ENCODE measurements at places on chromosomes 7 and 10.

- DNase-seq: no peak
These were observed 26.8 kb upstream of the INSIG1 start for GRCh38 chr7:155270861-155271260.

GRCh38 chr10:68302503-68302823 is 29.4 kb upstream of the HNRNPH3 start:
- DNase-seq: no peak

DNA sequence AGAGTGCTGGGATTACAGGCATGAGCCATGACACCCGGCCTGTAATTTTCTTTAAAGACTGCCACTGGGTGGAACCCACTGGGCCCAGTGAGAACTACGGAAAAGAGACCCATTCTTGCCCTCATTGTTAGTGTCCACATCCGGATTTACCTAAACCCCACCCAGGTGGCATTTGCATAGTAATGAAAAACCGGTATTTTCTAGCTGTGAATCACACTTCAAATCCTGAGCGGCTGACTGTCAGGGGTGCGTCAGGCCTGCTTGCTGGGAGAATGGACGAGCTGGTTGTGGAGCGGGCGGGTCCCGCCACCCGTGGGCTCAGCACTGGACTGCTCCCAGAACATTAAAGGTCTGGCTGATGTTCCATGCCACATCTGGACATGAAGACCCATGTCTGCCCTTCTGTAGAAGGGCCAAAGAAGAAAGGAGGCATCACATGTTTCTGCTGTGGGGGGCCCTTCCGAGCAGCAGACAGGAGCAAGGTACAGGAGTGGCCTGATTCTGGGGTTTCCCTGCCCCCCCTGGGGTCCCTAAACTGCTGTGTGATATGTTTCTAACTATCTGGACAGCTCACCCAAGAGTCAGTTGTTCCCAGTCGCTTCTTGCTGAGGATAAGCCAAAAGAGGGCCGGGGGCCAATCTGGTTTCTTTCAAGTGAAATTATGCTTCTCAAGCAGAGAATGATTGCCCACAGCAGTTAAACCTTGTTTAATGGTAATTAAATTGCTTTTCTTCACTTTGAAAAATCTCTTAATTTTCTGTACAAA is 46.4 kb downstream of the KIAA1217 start:
- no peak for DNase-seq

DNA sequence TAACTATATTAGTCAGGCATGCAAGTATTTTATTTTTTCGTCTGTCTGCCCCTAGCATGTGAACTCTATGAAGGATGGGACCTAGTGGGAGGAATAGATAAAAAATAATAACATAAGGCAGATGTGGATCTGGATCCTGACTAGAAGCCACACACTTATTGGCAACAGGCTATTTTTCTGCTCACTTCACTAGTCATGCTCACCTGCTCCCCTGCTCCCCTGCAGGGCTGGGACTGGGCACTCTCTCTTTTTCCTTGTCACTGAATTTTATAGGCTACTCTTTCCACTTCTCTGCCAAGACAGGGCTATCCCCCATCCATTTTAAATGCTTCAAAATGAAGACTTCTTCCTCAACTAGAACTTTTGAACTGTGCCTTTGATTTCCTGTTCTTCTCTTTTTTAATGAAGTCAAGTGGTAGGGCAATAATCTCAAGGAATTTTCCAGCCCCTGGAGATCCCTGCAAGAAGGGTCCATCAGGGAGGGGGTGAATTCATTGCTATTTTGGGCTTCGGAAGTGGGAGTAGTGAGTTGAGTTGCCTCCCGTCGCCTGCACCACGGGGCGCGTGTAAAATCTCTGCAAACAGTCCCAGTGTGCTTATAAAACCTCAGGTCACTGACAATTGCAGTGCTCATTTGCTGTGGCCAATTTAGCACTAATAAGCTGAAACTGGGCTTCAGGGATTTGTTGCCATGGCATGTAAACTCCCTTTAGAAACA is 156.7 kb upstream of the NPVF start:
- DNase-seq: no peak

- DNase-seq: no peak
These were observed 69.9 kb downstream of the PTPRE start for GRCh38 chr10:127976701-127977356.
